Foreskin fibroblast (primary cell): ENCODE measurements at places on chromosomes 7 and 10.

DNA sequence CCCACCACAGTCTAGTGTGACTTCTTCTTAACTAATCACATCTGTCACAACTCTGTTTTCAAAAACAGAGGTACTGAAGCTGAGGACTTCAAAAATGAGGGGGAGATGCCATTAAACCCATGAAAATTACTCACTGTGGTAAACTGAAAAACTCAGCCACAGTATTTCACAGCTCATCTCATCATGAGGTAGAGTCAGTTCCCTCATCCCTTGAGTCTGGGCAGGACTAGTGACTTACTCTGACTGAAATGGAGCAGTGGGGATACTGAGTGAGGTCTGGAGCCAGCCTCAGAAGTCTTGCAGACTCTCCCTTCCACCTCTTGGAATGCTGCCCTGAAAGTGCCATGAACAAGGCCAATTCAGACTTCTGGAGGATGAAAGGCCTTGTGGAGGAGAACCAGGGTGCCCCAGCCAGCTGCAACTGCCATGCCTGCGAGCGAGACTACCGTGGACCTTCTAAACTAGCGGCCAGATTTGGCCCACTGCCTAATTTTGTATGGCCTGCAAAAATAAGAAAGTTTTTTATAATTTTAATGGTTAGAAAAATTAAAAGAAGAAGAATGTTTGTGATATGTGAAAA is 24.7 kb upstream of the ANKRD1 start:
- DNase-seq = peak; percentile 26

GRCh38 chr7:40777730-40778312 is 643.0 kb downstream of the SUGCT start:
- DNase-seq = no peak

- DNase-seq = no peak
Measured at GRCh38 chr7:45455662-45456061, 118.5 kb upstream of the ADCY1 start.

- DNase-seq = peak; percentile 98
Measured at GRCh38 chr7:55065079-55065478, 46.3 kb downstream of the EGFR start.

GRCh38 chr7:106814887-106815286 is 50.2 kb upstream of the PIK3CG start:
- DNase-seq = no peak

GRCh38 chr7:138170959-138171703 is 94.9 kb downstream of the AKR1D1 start:
- DNase-seq = no peak

DNA sequence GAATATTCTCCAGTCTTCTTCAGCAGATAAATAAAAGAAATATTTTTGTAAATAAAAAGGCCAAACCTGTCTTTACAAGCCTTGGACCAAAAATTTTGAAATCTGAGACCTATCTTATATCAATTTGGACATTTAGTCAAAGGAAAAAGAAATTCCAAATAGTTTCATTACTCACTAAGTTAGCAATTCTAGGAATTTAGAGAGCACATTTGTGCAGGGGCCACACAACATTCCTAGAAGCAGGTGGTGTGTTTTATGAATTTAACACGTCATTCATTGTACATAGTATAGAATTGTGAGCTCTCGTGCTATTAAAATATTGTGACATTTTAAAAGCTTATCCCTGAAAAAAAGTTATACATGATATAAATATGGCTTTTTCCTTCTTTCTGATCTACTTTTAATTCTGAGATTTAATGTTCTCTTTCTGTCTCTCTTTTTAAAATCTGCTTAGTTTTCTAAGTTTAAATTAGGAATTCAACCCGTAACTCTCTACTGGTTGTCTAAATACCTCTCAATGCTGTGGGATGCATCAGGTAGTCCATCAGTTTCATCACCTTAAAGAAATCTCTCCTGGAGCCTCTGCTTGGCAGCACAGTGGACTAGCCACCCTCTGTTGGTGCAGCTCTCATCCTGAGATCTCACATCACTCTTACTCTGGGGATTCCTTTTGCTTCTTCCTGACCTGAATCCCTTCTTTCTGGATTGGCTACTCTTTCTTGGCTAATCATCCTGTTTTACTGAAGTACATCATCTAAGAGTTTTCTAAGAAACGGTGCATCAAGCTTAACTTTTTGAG is 124.5 kb downstream of the SEMA3E start:
- DNase-seq = no peak

DNA sequence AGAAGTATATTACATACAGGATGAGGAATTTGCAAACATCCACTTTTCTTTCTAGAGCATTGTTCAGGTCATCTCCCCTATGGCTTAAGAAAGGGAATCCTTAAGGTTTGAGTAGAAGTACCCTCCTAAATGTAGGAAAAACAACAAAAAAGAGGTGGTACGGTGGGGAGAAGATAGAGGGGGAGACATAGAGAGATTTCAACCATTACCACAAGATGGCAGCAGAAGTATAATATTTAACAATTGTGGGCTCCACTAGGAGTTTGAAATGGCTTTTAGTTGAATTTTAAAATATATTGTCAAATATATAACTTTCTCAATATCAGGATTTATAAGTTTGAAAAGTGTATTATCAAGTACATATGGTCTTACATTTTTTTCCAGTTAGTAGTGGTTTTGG is 72.7 kb upstream of the PRKG1 start:
- no peak for DNase-seq

GRCh38 chr10:62853710-62854109 is 37.5 kb upstream of the EGR2 start:
- DNase-seq = no peak

DNA sequence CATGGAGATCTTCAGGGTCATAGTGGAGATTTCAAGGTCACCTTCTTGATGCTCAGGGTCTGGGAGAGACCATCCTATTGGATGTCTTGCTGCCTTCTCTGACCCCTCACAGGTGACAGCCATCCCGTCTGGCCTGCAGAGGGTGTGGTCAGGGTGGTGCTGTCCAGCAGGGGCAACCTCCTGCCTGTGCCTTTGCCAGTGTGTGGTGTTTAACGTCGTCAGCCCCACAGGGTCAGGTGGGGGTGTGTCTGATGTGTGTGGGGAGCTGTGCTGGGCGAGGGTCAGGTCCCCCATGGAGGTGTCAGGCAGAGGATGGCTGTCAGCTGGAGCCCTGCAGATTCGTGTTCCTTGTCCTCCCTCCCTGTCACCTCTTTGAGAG is 16.5 kb downstream of the ADCY1 start:
- no peak for DNase-seq

- peak; percentile 42 for DNase-seq
Measured at GRCh38 chr7:116862951-116863670, 724 bp downstream of the CAPZA2 start.

DNA sequence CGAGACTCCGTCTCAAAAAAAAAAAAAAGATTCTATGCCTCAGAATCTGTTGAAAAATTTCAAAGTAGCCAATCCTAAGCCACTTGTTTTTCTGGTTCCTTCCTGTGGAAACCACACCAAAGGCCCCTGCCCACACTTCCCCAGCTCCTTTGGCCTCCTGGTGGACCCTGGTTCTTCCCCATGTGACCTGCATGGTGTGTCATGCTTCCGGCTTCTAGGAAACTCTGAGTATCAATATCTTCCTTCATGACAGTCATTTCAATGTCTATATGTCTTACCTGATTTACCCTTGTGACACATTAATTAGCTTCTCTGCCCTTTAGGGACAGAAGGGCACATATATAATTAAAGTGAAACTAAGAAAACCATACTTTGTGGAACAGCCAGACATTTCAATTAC is 80.4 kb upstream of the GRB10 start:
- no peak for DNase-seq

- DNase-seq = no peak
Measured at GRCh38 chr10:43775384-43775783, 126.7 kb upstream of the ZNF32 start.

- DNase-seq = no peak
Measured at GRCh38 chr10:36888925-36889573, 236.3 kb upstream of the ANKRD30A start.

DNA sequence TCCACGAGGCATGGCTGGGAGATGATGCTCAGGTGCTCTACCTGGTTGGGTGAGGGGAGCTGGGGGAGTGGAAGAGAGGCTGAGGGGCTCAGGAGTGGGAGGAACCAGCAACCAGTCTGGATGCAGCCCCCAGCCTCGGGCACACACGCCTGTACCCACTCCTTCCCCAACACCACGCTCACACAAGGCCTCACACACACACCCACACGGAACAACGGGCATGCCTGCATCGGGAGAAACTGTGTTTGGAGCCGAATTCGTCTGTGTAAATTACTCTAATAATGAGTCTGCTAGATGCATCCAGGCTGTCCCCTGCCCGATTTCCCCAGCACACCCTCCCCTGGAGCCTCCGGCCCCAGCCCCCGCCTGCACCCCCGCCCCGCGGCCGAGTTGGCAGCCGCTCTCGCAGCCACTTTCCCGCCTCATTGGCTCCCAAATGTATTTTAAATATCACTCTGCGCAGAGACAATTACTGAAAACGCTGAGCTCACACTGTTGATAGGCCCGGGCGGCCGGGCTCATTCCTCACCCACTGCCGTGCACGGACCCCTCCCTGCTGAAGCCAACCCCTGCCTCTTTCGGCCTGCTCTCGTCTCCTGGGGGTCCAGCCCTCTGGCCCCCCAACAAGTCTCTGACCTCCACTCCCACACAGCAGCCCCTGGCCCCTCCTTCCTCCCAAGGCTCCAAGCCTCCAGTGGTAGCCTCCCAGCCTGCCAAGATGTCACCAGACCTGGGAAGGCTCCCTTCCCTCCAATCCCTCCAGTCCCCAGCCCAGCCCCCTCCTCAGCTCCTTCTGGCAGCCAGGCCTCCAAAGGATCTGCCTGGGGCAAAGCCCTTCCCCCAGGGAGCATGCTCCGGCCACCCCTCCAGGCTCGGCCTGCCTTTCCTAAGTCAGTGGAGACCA is 11.1 kb downstream of the H2BK1 start:
- no peak for DNase-seq

DNA sequence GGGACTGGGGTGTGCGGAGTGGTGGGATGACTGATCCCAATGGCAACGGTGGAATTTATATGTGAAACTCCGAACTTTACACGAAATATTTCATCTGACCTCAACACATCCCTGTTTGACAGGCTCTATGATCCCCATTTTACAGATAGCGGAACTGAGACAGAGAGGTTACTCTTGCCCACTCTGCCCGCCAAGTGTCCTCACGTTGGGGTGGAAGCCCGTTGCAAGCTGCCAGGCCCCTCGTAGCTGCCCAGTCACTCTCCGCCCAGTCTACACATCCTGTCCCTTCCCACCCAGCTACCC is 397 bp upstream of the NFE2L3 start:
- DNase-seq = no peak

GRCh38 chr7:7664291-7664690 is 23.7 kb downstream of the UMAD1 start:
- DNase-seq = no peak

GRCh38 chr7:34011696-34012095 is 106.4 kb downstream of the BMPER start:
- DNase-seq = peak; percentile 47

DNA sequence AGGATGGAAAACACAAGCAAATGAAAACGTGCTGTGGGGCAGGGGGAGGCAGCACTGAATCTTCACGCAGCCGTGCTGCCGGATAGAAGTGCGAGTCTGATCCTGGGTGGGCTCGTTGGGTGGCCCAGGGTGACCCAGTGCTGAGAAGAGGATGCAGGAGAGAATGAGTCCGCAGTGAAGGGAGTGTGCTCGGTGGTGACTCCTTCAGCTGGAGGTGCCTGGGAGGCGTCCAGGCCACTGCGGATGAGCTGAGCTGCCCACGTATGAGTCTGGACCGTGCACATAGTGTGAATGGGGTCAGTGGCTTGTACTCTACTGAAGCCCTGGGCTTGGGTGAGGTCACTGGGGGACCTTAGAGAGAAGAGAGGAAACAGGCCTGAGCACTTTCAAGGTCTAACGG is 190.0 kb upstream of the MGMT start:
- no peak for DNase-seq

- peak; percentile 23 for DNase-seq
Measured at GRCh38 chr7:24842449-24843241, 85.4 kb upstream of the GSDME start.

- DNase-seq = peak; percentile 85
Measured at GRCh38 chr10:103605359-103606096, 112.0 kb downstream of the NEURL1 start.

- DNase-seq = no peak
Measured at GRCh38 chr7:63080831-63081230, 917.8 kb upstream of the ZNF722 start.

DNA sequence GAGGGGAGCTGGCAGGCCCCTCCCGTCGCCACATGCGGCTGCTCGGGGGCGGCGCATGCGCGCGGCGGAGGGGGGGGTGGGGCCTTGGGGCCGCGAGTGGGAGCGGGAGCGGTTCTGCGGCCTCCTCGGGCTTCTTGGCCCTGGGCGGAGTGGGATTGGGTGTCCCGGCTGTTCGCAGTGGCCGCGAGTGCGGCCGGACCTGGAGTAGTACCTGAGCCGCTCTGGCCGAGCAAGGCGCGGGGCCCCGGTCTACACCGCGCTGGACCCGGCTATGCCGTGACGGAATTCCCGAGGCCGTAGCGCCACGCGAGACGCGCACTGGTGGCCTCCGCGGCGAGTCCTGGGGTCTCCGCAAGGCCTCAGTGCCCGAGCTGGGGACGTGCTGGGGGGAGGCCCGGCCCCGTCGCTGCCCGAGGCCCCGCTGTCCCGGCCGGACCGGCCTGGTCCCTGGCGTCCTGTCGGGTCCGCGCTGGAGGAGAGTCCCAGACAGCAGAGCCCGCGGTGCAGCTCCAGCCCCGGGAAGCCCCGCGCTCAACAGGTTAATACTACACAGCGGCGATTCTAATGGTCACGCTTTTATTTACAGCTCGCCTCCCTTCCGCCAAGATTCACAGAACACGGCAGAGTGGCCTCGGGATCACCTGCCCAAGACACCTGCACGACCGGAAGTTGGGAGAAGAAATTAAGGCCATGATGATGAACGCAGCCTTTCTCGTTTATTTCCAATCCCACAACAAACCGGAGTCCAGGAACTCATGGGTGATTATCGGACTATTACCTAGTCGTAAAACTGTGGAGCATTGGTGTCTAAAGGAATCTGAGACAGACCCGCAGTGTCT is 671 bp upstream of the PAXIP1 start:
- peak; percentile 76 for DNase-seq

DNA sequence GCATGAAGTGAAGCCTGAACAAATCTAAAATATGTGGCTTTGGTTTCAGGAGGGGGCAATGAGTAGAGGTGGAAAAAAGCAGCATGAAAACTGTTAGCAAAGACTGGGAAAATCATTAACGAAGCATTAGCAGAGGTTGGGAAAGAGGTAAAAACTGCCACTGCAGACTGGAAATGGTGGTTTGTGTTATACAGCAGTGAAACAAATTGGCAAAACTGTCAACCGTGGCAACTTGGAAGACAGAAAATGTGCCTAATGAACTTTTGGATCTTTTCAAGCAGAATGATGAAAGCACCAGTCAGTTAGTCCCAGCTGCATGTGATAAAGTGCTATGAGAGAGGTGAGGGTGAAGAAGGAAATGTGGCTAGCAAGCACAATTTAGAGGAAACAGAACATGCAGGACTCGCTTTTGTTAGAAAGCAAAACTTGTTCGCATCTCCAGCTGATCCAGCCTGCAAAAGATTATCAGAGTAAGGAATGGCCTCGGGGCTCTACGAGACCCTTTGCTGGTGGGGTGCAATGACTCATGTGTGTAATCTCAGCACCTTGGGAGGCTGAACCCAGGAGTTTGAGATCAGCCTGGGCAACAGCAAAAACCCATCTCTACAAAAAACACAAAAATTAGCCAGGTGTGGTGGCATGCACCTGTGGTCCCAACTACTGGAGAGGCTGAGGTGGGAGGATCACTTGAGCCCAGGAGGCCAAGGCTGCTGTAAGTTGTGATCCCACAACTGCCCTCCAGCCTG is 45.7 kb downstream of the SKIDA1 start:
- DNase-seq = no peak

- DNase-seq = no peak
Measured at GRCh38 chr7:131341690-131342089, 14.0 kb downstream of the MKLN1 start.

- peak; percentile 31 for DNase-seq
Measured at GRCh38 chr7:5303591-5304505, 21.1 kb downstream of the SLC29A4 start.
